ENCODE measurements at places on chromosomes 2 and 18. TPM values are rescaled to one million over a fixed set of nuclear protein-coding genes. Genes with fewer than 3 reads are reported as not detected.

DNA sequence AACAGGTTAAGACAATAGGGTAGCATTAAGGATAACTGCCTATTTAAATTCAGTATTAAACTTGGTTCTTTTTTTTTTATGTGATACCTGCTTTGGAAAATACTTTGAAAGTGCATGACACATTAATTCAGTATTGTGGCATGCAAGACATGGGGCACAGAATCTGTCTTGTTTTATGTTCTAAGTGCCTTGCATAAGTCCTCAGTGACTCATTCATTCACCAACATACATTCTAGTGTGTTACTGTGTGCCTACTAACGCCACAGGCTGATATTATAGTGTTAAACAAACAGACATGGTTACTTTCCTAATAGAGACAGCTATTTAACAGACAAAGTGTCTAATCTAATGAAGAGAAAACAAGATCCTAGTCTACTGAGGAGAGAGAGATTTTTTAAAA, 91.7 kb downstream of the GCA start:
- DNase-seq, result no peak

FEV gene
- not detected for total RNA-seq

DNA sequence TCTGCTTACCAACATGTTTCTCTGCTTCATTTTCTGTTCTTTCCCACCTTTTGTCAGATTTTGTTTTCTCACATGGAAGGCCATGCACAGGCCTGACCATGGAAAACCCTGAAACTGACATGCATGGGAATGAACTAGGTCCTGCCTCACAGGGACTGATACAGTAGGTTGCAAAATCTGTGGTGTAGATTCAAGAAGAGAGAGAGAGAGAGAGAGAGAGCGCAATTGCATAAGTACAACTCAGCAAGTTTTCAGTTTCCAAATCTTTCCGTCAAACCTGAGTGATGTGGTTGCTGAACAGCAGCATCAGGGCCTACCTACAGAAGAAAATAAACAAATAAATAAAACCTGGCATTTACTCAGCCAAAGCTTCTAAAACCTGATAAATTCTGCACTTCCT, 87.5 kb upstream of the RNF152 start:
- DNase-seq, result no peak

- no peak for DNase-seq
Observed at GRCh38 chr2:62435720-62436119, 70.3 kb downstream of the TMEM17 start.

MLPH gene
- 12.9 TPM for total RNA-seq

INHBB gene
- total RNA-seq, result 0.16 TPM

CROCC2 gene
- not detected for total RNA-seq

RAB17 gene
- 4.1 TPM for total RNA-seq

DNA sequence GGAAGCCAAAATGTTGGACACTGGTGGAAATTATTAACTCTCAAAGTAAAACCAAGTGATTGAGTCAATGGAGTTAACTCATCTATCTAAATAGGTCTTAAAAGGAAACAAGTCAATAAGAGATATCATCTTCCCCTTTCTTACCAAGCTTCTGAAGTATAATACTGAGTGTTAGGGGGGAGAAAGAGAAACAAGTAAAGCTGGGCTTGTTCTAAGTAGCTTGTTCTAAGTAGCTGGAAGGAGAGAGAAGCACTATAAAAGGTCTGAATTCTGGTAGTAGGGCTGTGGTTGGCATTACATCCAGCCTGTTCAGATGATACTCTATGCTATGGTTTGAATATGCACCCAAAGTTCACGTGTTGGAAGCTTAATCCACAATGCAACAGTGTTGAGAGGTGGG, 26.8 kb downstream of the YES1 start:
- no peak for DNase-seq

DNA sequence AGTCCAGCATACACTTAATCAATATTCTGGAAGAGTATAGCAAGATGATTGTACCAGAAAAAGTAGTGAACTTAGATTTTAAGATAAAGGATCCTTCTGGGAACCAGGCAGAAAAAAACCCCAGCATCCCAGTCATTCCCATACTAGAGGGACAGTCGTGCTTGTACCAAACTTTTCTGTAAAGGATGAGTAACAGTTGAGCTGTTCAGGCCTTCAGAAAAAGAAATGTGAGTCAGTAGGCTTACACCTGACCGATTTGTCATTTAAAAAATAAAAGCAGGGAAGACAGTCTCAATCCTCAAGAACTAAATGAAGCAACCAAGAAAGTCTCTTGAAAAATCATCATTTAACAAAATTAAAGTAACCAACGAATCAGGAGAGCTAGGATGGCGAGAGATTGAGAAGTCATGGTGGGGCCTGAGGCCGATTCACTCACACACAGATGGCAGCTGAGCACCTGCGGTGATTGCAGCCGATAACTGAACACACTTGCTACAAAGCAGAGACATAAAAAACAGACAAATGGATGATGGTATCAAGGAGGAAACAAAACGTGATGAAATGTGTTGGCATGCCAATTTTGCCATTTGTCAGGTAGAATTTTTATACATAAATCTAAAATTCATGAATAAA, 170.0 kb upstream of the ALKAL2 start:
- no peak for DNase-seq

GRCh38 chr2:15378148-15378908, 182.8 kb downstream of the NBAS start:
- DNase-seq, result no peak
